ENCODE measurements at places on chromosomes 1 and 21.

GRCh38 chr1:89557956-89558355, 33.3 kb downstream of the LRRC8B start:
- no peak for DNase-seq

DNA sequence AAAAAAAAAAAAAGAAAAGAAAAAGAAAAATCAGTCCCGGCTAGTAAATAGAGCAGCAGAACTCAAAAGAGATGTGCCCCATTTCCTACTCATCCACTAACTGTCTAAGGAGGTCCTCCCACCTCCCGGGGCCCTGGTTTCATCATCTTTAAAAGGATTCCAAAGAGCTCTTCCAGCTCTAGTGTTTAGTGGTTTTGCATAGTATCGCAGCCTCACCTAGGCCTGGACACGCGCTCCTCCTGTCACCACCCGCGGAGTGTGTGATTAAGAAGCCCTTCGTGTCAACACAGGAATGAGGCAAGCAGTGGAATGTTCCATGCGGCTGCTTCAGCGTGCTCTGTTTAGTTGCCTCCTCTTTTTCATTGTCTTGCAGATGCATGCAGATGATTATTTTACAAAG, 49.0 kb downstream of the LBR start:
- DNase-seq: no peak

GRCh38 chr1:188499690-188500089, 1670.9 kb downstream of the PLA2G4A start:
- DNase-seq: no peak

- no peak for DNase-seq
These were observed 112.2 kb downstream of the DYRK1A start for GRCh38 chr21:37478794-37479193.

- no peak for DNase-seq
These were observed 45.7 kb downstream of the UBE4B start for GRCh38 chr1:10078494-10078893.

- no peak for DNase-seq
These were observed 857.4 kb downstream of the USP25 start for GRCh38 chr21:16587141-16587581.

DNA sequence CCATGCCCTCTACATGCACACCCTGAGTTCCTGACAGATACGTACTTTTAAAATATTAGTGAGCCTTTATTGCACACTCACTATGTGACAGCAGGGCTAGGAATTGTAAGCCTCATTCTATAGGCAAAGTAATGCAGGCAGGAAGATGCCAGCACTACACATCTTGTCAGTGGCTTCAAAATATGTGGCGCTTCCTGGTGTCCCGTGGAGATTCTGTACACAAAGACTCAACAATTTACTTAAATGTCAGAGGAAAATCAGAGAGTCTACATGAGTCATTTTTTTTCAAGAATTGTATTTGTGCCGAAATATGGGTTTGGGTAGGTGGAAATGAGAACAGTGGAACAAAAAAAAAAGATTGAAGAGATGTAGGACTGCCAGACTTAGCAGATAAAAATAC, 27.6 kb downstream of the RNASEL start:
- no peak for DNase-seq
